CD4-positive, alpha-beta T cell treated with Interferon alpha-2 for 1 hour (primary cell): ENCODE measurements at places on chromosomes 5 and 9.

- DNase-seq, result no peak
Observed at GRCh38 chr9:134585746-134586706, 55.6 kb upstream of the COL5A1 start.

- DNase-seq, result no peak
Observed at GRCh38 chr9:99040911-99041582, 63.9 kb upstream of the TGFBR1 start.

- no peak for DNase-seq
Observed at GRCh38 chr5:53326424-53327153, 153.8 kb upstream of the FST start.

DNA sequence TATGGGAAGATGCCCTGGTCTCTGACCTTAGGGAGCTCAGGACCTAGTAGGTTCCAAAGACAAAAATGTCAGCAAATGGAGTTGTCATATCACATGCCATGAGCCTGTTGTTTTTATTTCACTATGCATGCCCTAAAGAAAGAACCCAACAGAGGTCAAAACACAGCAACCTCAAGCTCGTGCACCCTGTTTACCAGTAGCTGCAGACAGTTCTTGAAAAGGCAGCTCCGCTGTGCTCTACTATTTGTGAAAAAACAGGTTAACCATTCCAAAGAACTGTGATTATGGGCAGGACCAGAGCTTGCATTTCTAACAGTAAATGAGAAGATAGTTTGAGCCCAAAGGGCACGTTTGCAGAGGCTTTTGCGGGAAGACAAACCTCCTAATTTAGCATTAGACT is 22.8 kb downstream of the ITK start:
- DNase-seq, result peak; percentile 33

- DNase-seq, result no peak
Observed at GRCh38 chr5:126043688-126044087, 379.5 kb upstream of the GRAMD2B start.

DNA sequence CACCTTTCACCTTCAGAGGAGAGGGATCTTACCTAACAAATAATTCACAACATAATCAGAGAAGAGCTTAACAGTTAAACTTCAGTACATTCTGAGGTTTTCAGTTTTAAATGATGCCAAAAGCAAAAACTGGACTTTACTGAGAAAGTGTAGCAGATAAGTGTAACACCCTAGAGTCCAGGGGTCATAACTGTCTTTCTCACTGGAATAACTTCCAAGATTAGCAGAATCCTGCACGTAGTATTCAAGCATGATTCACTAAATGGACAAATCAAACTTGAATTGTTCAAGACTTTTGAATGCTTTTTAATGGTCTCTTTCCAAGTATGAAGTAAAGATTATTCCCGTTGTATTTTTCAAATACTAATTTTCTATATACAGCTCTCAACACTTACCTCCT is 180.1 kb upstream of the NREP start:
- DNase-seq, result no peak

DNA sequence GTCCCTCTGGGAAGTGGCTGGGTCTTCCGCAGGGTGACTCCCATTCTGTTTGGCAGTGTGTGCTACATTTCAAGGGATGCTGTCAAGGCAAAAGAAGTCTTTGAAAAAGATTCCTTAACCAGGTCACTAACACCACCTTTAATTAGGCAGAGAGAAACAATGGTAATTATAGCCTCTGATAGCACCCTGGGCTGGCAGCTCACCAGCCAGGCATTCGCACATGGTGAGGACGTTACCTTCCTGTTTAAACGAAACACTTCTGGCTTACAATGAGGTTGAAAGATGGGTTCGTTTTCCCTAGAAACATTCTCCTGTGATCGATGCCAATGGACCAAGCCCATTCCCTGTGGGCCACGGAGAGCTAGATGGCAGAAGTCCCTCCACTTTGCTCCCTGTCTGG is 230.1 kb upstream of the PANK3 start:
- no peak for DNase-seq

GRCh38 chr5:154646745-154647113 is 108.4 kb upstream of the LARP1 start:
- DNase-seq, result no peak

GRCh38 chr9:135814421-135815095 is 92.8 kb downstream of the CAMSAP1 start:
- DNase-seq, result no peak

DNA sequence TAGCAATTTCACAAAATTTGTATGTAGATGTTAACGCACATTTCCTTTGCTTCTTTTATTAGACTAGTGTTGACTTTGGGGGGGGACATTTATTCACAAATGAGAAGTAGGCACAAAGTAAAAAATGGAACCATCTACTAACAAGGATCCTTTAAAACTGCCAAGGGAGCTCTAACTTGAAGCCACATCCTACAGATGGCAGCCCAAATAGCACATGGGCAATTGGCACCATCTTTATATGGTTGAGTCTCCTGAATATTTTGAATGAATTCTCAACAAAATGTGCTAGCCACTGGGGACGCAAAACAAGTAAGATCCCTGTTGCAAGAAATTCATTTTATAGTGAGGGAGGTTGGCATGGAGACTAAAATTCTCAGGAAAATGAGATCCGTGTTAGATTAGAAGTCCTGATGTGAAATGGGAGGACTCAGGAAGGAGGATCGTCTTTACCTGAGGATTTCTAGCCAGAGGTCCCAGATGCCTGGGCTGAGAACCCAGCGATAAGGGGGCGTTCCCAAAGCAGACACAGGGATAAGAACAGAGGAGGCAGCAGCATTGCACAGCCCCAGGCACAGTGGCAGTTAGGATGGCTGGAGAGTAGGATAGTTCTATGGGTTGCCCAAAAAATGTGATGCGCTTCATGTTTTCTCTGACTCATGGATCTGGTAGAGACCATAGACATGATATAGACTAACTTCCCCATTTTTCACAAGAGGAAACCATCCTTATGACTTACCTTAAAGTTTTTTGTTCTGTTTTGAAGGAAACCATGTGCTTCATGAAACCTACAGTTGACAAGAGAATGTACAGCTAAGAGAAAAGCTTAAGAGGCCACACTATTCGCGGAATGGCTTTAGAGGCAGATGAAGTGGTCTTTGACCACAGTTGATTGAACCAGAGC is 37.4 kb downstream of the C9orf152 start:
- no peak for DNase-seq

DNA sequence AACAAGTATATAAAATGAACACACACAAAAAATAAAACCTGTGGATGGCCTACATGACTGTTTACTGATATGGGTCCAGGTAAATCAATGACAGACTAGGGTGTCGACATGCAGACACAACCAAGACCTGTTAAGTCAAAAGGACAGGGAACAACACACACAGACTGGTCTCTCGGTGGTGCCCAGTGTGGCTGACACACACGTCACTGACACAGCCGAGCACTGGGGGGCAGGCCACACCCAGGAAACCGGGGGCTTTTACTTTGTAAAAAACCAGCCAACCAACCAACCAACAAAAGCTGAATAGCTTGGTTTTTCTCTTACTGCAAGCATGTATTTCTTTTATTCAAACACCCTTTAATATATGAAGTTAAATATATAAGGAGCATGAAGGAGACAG is 5.0 kb downstream of the FAM163B start:
- peak; percentile 36 for DNase-seq

DNA sequence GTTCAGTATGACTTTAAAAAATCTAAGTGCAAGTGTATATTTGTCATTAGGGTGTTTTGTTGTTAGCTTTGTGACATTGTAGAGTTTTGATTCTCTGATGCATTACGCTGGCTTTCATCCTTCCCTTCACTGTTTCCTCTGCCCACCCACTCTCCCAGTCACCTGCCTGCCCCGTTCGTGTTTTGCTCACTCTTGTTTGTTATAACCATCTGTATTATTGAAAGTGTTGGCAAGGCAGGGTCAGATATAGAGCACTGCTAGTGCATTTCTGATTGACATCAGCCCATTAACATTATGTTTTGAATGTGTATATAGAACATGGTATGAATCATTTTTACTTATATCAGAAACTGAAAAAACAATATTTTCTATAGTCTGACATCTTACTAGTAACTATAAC is 27.3 kb downstream of the SCGB3A1 start:
- DNase-seq, result no peak

DNA sequence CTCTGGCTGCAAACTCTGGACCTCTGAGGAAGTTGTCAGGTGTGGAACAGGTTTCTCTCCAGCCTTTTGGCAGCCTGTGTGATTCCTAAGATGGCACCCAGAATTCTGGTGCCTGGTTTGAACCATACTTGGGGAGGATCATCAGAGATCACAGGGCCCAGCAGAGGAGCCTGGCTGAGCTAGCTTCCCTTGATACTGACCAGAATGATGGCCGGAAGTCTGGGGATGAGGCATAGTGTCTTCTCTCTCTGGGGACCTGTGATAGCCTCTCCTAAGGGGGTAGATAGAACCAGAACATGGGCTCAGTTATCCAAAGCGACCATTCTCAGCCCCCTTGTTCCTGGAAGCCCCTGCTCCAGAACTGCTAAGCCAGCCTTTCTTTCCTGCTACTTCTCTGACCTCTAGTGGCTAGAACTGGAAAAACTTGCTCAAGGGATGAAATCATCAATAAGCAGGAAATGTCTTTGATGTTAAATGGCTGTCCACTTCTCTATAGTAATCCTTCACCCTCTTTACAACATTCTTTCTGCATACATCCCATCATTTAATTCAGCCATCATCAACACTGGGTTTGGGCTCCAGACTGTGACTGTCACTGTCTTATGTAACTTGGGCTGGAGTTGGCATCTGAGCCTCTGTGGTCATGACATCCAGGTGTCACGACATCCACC is 55.1 kb downstream of the C9orf152 start:
- DNase-seq, result no peak

DNA sequence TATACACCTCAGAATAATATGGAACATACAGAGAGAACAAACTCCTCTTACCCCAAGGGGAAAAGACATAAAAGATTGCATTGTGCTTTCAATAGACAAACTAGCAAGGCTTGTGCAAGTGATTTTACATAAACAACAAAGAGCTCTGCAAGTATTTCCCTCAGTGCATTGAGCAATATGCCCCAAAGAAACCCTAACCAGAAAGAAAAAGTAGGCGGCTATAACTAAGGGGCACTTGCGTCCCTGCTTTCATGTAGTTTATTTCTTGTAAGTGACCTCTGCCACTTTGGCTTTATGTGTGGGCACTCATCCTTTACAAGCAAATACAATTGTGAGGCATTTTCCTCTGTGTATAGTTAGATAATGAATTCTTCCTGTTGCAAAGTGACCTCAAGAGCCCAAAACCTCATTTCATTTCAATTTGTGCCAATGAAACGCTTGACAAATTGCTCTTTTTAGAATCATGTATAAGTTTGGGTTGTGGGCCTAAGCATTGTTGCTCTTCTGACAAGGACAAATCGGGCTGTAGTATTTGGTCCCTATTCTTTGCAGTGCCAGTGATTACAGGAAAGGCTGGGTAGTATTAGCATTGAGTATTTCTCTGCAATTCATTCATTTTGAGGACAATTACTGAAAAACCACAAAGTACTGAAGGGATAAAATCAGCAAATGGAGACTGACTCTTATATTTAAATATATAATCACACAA is 282.2 kb downstream of the DTWD2 start:
- no peak for DNase-seq

DNA sequence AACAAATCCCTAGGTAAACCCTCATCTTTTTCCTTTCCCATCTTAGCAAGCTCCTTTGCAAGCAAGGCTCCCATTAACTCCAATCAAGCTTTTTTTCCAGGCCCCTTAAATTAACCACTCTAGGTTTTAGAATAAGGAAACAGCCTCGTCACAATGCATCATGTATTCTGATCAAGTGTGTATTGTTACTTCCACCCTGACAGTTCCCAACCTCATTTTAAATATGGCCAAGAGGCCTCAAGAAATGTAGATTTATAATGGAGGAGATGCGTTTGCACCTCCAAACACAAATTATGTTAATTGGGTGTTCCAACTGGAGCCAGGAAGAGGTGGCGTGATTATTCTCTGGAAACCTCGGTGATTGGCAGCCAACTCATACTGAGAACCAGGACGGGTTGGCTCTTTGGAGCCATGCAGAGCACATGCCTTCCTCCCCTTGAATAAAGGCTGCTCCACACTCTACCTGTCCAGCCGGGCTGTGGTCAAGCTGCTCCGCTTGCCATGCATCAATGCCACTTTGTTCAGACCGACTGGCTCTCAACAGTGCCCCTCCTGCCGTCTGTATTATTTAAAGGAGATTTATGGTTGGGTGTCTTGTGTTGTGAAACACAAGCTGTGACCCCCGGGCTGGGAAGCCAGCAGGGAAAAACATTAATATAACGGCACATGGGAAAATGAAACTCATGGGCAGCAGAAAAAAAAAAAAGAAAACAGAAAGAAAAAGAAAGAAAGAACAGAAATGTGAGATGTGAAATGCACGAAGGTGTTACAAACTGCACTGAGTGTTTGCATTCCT is 191.1 kb downstream of the EBF1 start:
- DNase-seq, result no peak

- DNase-seq, result no peak
Observed at GRCh38 chr9:134357631-134358025, 31.4 kb downstream of the RXRA start.

DNA sequence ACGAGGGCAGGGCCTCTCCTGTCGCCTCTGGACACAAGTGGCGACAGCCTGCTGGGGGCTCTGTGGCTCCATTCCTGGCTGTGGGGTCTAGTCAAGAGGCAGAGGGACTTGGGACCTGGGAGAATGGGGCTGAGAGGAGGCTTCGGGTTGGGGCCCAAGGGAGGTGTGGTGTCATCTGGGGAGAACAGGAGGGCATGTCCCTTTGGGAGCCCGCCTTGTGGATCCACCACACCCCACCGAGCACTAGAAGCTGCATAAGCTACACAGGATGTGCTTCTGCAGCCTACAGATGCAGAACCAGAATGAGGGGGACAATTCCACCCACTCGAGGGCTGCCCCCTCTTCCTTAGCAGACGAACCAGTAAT is 3.9 kb upstream of the MAN1B1 start:
- no peak for DNase-seq

- DNase-seq, result no peak
Observed at GRCh38 chr5:56288873-56289601, 55.9 kb upstream of the ANKRD55 start.

DNA sequence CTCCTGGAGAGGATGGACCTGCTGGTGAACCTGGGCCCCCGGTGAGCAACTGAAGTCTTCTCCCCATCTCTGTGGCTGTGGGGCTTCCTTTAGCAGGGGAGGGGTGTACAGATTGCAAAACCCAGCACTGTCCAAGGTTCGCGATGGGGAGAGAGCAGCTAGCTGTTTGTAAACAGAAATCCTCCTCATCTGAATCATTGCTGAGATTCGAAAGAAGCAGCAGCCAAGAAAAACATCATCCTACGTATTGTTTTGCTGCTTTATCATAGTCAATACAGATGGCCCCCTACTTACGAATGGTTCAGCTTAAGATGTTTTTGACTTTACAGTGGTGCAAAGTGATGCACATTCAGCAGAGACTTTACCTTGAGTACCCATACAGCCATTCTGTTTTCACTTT is 80.0 kb upstream of the TGFBR1 start:
- DNase-seq, result no peak

GRCh38 chr5:9562141-9562540 is 16.3 kb upstream of the SEMA5A start:
- DNase-seq, result no peak

DNA sequence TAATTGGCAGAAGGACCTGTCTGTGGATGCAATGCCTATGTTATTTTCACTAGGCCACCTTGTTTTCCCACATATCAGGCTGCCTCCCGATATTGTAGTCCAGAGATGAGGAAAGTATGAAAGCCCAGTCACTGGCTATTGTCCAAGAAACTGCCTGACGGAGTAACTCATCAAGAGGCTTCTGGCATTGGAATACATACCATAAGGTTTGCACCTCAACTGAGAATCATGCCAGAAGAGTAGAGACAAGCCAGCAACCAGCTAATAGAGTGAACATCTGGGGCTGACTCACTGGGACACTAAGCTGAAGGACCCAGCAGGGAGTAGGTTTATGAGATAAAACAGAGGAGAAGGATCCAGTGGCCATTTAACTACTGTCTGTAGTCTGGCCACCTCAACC is 137.2 kb upstream of the FST start:
- DNase-seq, result no peak
